ENCODE measurements at places on chromosomes 3 and 15. TPM values are rescaled to one million over a fixed set of nuclear protein-coding genes. Genes with fewer than 3 reads are reported as not detected.

ACVR2B gene
- total RNA-seq, result 1.9 TPM

IL5RA gene
- total RNA-seq, result not detected

BSN gene
- total RNA-seq, result under 0.01 TPM

XIRP1 gene
- not detected for total RNA-seq

ERC2 gene
- under 0.01 TPM for total RNA-seq

GHSR gene
- not detected for total RNA-seq

SPATA12 gene
- not detected for total RNA-seq

GRAMD1C gene
- total RNA-seq, result 7.5 TPM

LNP1 gene
- total RNA-seq, result 5.9 TPM

RTP4 gene
- total RNA-seq, result 0.58 TPM
